Stimulated activated CD8-positive, alpha-beta memory T cell treated with anti-CD3 and anti-CD28 coated beads, Interleukin-4, amount 100 ng/mL, for 1 hour (primary cell): ENCODE measurements at places on chromosomes 2 and 18.

DNA sequence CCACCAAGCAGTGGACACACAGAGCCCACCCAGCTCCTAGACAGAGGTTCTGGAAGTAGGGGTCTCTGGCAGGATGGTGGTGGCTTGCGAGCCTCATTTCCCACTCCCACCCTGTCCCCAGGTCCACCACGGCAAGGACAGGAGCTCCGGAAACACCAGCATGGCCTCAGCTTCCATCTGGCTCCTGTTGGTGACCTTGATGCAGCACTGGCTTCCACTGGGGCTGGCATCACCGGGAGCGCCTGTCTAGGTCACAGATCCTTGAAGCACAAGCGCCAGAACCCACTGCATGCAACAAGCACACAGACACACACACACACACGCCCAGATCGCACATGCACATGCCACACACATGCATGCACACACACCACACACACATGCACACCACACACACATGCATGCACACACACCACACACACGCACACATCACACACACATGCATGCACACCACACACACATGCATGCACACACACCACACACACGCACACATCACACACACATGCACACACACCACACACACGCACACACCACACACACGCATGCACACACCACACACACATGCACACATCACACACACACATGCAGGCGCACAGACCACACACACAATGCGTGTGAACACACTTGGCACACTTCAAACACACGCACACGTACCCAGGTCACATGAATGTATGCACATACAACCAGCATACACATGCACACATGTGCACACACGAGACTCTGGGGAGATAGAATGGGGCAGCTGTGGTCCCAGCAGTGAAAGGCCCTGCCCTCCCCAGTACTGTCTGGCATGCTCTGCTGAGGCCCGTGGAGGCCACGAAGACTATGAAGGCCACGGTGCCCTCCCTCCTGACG, 63.7 kb downstream of the TWIST2 start:
- DNase-seq: no peak

- DNase-seq: no peak
Measured at GRCh38 chr2:31239593-31240177, 5.7 kb downstream of the EHD3 start.

- DNase-seq: no peak
Measured at GRCh38 chr2:112085916-112086669, 31.0 kb downstream of the TMEM87B start.

- no peak for DNase-seq
Measured at GRCh38 chr18:8952174-8952573, 150.3 kb upstream of the NDUFV2 start.

- DNase-seq: no peak
Measured at GRCh38 chr2:43311276-43311675, 84.9 kb upstream of the ZFP36L2 start.

GRCh38 chr2:23363831-23364230, 21.1 kb upstream of the KLHL29 start:
- DNase-seq: no peak

GRCh38 chr2:101823859-101824258, 126.4 kb downstream of the MAP4K4 start:
- no peak for DNase-seq

GRCh38 chr2:1011006-1011405, 60.4 kb downstream of the SNTG2 start:
- no peak for DNase-seq

GRCh38 chr2:234308073-234308812, 188.6 kb downstream of the ARL4C start:
- no peak for DNase-seq

GRCh38 chr2:36478332-36478738, 119.6 kb downstream of the FEZ2 start:
- no peak for DNase-seq

DNA sequence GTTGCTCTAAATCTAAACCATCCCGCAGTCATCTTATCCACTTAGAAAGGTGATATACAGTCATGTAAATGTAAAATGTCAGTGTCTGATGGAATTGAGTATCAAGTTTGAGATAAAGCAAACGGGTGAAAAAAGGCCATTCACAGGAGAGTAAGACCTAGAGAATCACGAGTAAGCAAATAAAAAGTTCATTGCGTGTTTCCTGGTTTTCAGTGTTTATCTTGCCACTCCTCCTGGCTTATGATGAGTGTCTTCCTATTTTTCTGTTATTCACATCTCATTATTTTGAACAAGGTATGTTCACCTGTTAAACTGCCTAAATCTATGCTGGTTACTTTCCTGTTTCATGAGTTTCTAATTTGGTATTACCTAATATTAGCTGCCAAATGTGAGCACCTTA, 68.8 kb downstream of the ITGA4 start:
- DNase-seq: no peak

GRCh38 chr2:96156926-96157648, 11.8 kb upstream of the DUSP2 start:
- DNase-seq: no peak

- DNase-seq: no peak
Measured at GRCh38 chr2:55732854-55733253, 39.2 kb upstream of the PNPT1 start.

DNA sequence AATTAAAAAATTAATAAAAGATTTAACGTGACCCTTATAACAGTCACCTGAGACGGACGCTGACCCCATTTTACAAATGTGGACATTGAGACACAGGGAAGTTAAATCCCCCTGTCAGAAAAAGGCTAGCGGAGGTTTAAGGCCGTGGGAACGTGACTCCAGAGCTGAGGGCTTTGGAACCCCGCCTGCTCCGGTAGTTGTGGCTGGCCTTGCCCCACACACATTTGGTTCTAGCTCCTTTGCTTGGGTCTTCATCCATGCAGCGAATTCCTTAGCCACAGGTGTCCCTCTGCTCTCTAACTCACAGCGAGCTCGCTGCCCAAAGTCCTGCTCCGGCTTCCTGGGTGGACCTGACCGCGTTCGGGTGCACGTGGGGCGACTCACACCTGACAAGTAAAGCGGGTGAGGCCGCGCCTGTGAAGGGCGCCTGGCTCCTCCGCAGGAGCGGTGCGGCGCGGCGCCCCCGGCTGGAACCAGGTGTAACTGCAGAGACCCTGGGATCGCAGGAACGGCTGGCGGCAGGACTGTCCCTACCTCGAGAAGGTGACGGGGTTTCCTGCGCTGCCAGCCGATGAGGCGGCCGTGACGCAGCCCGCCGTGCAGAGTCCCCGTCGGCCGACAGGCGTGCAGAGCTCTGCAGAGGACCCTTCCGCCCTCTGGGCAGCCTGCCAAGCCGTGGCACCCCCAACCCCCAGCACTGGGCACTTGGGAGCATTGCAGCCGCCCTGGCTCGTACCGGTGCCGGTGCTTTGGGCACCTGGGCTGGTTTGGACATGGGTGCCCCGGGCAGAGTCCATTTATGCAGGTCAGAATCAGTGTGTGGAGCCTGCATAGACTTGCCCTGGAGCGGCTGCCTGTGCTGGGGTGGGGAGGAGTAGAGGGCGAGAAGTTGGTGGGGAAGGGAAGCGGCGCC, 2.4 kb upstream of the PROC start:
- DNase-seq: peak; percentile 53

GRCh38 chr2:139730197-139730596, 950.0 kb upstream of the NXPH2 start:
- DNase-seq: no peak

DNA sequence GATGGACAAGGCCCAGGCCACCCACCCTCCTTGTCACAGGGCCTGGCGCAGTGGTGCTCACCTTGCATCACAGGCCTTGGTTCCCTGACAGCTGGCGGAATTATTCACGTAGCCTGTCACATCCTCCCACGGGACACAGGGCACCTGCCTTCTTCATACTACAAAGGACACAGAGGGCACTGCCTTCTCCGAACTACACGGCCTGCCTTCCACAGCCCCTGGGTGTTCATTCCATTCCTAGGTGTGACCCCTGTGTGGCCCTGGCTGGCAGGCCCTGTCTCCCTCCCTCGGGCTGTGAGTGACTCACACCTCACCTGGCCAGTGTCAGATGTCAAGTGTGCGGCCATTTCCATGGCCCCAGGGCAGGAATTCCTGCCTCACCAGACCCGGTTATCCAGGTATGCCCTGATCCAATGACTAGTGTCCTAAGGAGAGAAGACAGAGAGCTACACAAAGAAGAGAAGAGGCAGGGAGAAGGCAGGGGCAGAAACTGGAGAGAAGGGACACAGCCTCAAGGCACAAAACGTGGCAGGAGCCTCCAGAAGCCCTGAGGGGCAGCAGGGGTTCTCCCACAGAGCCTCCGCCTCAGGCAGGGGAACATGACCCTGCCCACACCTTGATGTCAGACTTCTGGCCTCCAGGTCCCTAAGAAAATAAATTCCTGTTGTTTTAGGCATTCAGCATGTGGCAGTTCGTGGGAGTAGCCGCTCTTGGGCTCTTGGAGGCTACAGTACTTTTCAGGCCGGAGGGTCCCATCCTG, 43.4 kb downstream of the MBP start:
- no peak for DNase-seq

GRCh38 chr18:12317664-12318333, 9.8 kb downstream of the TUBB6 start:
- DNase-seq: no peak
